Right ventricle myocardium inferior (tissue), 1 donor: ENCODE measurements at places on chromosomes 16 and 17. TPM values are rescaled to one million over a fixed set of nuclear protein-coding genes. Genes with fewer than 3 reads are reported as not detected.
A peak's percentile ranks its signal among the peaks of the same experiment; 100 is the strongest.

GRCh38 chr16:87207509-87207908 is 109.7 kb downstream of the C16orf95 start:
- no peak for DNase-seq

DNA sequence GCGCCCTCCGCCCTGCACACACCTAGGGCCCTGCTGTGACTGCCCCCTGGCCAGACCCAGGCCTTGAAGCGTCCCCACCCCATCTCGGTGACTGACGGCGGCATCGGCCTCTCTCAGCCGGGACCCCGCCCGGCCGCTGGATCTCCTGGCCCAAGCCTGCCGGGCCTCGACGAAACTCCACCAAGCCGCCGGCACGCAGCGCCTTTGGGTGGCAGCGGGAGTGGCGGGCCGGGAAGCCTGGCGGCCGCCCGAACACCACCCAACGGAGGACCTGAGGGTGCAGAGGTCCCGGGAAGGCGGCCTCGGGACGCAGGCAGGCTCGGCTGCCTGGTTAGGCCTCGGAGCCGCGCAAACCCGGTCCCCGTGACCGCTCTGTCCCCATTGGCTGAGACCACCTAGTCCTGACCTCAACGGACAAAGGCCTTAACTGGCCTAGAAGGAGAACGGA is 12.0 kb upstream of the TMEM97 start:
- DNase-seq: no peak

- DNase-seq: peak; percentile 87
These were observed at the start of gene MPP3 for GRCh38 chr17:43832976-43833829. TSS of gene MPP3 (minus strand) at chr17:43833146. CDS start at chr17:43831906, 1,240 bp downstream.

DNA sequence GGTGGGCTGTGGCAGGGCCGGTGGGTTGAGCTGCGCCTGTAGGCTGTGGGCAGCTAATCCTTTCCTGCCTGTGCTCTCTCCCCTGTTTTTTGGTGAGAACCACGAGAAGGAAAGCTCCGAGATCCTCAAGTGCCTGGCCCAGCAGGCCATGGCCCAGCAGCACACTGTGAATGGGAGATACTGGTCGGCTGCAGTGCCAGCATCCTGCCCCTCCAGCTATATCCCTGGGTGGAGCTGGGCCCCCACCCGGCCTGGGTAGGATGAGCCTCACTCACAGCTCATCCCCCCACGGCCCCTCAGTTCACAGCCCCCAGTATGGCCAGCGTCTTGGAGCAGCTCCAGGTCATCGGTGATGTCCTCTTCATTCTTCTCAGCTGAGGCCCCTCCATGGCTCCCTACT is 164.4 kb upstream of the ZNF267 start:
- no peak for DNase-seq

DNA sequence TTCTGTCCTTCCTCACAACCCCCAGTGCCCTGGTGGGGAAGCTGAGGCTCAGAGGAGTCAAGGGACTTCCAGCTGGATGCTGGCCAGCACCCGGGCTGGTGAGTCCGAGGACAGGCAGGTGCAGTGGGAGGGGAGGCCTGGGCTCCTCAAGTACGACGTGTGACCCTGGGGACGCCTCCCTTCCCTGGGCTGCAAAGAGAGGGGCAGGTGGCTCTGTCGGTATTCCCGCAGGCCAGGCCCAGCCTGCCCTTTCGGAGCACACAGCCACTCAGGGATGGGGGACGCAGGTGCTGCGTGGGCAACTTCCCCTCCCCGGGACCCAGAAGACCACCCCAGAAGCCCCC is 33.1 kb upstream of the PVALEF start:
- DNase-seq: no peak

DNA sequence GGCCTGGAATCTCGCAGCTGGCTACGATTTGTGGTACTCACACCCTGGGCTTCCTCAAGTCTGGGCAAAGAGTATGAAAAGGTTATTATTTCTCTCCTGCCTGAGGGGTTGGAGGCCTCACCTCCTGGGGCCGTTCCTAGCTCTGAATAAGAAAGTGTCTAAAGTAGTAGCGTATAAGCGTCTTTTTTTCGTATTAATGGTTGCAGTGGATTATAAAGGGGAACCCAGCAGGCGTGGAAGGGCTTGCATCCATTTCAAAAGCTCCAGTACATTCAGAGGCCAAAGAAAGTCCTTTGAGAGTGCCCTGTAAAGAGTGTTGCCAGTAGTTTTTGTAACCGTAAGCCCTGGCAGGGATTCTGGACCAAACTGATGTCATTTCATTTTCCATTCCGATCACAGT is 72.2 kb upstream of the MPHOSPH6 start:
- no peak for DNase-seq

DNA sequence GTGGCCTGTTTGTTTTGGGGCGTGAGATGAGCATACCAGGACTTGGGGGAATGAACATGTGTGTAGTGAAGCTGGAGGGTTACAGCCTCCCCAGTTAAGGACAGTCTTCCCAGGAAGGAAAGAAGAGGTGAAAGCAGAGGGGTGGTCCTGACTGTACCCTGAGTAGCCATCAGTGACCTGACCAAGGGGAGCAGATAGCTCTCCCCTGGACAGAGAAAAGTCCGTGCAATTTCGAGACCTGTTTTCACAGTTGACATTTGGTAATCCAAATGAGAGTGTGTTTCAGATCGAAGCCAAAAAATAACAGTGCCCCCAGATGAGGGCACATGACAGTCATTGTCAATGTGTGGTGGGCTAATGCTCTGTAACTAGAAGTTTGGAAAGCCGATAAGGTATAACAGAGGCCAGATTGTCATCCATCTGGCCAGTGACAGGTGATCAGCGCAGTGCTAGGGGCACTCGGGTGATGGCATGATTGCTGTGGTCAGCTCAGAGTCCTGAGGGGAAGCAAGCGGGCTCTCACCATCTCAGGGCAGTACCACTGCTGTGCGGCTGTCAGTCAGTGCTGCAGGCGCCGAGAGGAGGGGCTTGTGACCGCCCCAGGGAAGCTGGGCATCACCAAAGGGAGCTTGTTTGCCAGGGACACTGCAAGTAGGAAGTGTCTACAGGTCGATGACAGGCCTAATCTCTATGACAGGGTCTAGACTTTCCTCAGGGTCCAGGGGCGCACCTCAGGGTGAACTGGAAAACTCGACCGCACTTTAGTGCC is 1.1 kb upstream of the NME2 start:
- DNase-seq: no peak

- DNase-seq: no peak
These were observed 4.2 kb downstream of the MSI2 start for GRCh38 chr17:57260325-57261083.

GRCh38 chr17:80146121-80147034 is 550 bp downstream of the EIF4A3 start:
- no peak for DNase-seq

- no peak for DNase-seq
These were observed 3.1 kb upstream of the NPIPB7 start for GRCh38 chr16:28475221-28475620.

GRCh38 chr16:74811911-74812310 is 37.3 kb upstream of the FA2H start:
- no peak for DNase-seq

DNA sequence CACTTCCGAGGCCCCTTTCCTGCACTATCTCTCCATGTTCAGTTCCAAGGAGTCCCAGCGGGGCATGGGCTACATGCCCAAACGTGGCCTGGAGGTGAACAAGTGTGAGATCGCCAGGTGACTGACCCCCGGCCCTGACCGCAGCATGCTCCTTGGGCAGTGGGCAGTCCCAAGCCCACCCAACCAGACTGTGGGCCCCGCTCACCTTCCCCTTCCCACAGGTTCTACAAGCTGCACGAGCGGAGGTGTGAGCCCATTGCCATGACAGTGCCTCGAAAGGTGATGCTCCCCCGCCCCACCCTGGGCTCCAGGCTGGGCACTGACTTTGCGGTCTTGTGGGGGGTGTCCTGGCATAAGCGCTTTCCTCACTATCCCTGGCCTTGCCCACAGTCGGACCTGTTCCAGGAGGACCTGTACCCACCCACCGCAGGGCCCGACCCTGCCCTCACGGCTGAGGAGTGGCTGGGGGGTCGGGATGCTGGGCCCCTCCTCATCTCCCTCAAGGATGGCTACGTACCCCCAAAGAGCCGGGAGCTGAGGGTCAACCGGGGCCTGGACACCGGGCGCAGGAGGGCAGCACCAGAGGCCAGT is 4.7 kb downstream of the CORO1A start:
- no peak for DNase-seq

GRCh38 chr17:27218041-27218440 is 75.9 kb upstream of the WSB1 start:
- no peak for DNase-seq

- DNase-seq: no peak
These were observed 34.2 kb upstream of the HS3ST3A1 start for GRCh38 chr17:13635951-13636350.

DNA sequence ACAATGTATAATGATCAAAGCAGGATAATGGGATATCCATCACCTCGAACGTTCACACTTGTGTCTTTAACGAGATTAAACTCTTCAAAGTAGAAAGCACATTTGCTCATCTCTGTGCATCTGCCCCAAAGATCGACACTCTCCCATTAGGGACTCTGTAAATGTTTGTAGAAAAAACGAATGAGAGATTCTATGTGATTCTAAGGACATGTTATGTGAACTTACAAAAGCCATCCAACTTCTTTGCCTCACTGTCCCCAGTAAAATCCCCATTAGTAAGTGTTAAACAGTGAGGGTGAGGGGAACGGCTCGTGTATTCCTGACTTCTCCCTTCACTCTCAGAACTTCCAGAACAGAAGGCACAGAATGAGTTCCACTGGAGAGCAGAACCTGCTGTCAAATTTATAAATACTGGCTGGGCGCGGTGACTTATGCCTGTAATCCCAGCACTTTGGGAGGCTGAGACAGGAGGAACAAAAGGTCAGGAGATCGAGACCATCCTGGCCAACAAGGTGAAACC is 134.1 kb downstream of the WSCD1 start:
- no peak for DNase-seq

DNA sequence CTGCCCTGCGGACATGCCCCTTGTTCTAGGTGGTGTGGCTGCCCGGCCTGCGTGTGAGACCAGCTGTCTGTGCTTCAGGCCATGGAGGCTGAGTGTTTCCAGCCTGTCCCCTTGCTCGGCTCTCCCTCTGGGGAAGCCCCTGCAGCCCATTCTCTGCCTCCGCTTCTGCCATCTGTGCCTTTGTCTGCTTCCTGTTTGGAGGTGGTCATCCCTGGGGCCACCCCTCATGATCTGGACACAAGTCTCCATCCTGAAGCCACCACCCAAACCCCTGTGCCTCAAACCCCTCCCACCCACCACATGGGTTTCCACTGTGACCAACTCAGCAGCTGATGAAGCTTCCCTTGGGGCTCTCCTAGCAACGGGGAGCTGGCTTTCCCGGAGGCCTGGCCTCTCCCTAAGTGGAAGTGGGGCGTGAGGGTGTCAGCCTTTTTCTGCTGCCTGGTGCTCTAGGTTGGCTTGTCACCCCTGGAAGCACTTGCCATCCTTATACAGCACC is 184.9 kb downstream of the SEC14L1 start:
- no peak for DNase-seq

GRCh38 chr16:66516808-66517585 is 32.9 kb downstream of the TK2 start:
- DNase-seq: peak; percentile 96

DNA sequence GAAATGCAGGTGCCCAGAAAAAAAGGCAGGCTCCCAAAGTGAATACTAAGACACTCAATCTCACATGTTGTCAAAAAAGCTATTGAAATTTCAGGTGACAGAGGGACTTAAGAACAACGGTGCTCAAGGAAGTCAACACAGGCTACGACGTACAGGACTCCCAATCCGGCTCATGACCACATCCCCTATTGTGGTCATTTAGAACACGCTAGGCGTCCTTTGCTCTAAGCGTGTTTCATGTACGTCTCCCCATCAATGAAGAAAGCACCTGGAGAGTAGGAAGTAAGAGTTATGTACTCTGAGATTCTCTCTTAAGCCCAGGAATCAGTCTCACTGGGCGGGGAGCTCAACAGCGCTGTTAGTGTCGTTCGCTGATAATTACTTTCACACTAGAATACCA is 94.1 kb downstream of the MRM3 start:
- no peak for DNase-seq

GRCh38 chr17:74118504-74118903 is 85.0 kb upstream of the RPL38 start:
- DNase-seq: no peak

- no peak for DNase-seq
These were observed 157.4 kb downstream of the FOXL1 start for GRCh38 chr16:86735727-86736126.

DNA sequence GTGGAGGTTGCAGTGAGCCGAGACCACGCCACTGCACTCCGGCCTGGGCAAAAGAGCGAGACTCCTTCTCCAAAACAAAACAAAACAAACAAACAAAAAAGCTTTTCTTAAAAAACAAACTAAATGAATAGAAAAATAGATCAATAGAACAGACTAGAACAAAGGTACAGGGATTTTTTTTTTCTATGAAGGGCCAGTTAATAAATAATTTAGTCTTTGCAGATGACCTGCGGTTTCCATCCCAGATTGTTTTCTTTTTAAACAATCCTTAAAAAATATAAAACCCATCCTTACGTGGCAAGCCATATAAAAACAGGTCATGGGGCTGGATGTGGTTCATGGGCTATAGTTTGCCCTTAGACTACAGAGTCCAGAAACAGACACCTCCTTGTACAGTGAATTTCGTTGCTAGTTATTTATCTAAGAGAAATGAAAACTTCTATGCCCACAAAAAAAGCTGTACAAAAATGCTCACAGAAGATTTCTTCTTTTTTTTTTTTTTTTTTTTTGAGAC is 45.4 kb downstream of the CREBBP start:
- no peak for DNase-seq

ELAC2 gene
- 63.6 TPM for total RNA-seq

OTOP2 gene
- total RNA-seq: not detected

KRT20 gene
- not detected for total RNA-seq

IST1 gene
- 114 TPM for total RNA-seq

C17orf50 gene
- total RNA-seq: not detected

RNF43 gene
- total RNA-seq: 4.4 TPM

SSH2 gene
- 34.7 TPM for total RNA-seq
